ENCODE measurements at places on chromosomes 11 and 22.

GRCh38 chr11:134740590-134741261 is 328.7 kb upstream of the B3GAT1 start:
- DNase-seq = no peak

DNA sequence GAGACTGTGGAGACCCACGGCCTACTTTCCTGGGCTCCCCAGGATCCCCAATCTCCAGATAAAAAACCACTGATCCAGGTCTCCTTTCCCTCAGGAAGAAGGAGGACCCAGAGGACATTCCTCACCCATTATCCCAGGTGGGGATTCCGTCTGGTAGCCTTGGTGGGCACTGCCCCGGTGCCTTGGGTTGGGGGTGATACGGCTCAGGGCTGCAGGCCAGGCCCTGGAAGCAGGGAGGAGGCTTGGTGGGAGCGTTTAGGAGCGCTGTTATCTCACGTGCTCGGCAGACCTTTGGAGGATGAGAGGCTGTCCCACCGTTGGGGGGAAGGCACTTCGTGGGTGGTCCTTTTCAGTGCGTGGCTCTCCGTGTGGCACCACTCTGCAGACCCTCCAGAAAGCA is 926.3 kb downstream of the BRD1 start:
- no peak for DNase-seq

DNA sequence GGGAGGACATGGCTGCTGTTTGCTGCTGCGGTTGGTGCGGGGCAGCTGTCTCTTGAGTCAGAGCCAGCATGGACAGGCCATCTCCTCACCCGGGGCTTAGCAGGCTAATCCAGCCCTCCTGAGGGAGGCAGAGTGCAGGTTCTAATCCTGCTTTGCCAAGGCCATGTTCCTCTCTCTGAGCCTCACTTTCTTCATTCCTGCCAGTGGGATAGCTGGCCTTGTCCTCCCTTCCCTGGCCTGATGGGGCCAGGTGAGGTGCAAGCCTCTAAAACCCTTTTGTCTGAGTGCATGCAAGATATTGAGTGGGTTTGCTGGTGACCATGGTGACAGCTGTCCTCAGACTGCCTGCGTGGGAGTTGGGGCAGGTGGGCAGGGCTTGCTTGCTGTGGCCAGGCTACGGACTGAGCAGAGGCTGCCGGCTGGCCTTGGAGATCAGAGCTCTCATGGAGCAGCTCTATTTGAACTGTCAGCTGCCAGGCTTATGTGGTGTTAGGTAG is 3.6 kb downstream of the USP35 start:
- no peak for DNase-seq

GRCh38 chr11:66126064-66126463 is 56.0 kb downstream of the PACS1 start:
- no peak for DNase-seq

DNA sequence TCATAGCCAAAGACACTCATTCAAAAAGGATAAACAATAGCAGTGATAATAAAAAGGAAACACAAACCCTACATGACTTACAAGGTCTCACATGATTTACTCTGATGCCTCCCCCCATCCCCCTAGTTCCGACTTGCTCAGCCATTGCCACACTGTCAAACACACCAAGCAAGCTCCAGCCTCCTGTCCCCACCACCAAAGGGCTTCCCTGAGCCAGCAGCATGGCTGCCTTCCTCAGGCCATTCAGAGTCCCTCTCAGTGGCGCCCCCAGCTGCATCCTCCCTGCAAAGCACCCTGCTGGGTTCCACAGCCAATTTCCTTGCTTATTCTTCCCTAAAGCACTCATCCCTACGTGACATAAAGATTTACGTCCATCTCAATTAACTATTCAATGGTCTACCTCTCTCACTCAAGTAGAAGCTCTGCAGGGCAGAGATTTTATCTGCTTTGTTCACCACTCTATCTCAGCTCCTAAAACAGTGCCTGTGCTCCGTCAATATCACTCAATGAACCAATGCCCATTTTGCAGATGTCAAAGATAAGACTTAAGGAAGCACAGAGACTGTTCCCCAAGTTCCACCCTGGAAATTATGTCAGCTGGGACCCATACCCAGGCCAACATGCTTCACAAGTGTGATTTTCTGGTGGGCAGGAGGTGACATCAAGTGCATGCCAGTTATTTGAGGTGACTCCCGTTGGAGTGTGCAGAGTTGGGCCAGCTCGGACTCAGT is 106.9 kb downstream of the SYN3 start:
- no peak for DNase-seq

DNA sequence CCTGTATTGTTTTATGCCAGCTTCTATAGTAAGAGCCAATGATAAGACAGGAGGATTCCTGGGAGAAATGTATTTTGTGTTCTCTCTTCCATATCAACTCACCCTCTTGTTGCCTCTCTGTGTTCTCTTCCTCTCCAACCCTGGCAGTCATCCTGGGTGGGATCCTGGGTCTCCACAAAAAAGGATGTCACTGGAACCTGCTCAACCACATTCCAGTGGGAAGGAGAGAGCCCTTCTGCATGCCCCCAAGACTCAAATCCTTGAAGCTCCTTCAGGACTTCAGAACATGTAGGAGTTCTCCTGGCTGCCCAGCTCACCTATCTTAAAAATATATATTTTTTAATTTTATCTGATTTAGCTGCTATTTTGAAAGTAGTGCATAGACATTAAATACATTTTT is 26.1 kb downstream of the APOL6 start:
- DNase-seq = no peak

- DNase-seq = no peak
Observed at GRCh38 chr11:117874253-117874909, 2.1 kb downstream of the FXYD6 start.

DNA sequence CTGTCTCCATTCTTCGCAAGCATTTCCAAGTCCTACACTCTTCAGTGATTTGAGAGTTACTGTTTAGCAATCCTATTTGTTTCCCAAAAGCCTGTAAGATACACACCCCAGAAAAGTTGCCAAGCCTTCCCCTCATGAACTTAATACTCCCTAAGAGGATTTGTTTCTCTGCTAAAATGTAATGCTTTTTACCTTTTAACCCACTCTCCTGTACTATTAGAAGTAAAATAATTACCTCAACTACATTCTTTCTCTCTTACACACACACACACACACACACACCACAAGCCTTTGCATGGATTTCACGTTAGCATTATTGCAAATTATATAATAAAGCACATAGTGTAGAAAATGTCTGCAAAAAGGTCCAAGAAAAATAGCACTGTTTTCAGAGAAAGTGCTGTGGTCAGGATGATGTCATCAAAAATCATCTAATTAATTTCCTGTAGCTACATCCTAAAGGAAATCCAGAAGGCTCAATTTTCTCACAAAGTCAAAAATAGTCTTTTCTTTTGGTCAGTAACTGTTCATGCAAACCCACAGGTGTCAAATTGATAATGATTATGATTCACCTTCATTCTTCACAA is 364.1 kb upstream of the PITPNB start:
- DNase-seq = no peak

GRCh38 chr11:27773884-27774283 is 73.6 kb upstream of the BDNF start:
- DNase-seq = no peak

- DNase-seq = no peak
Observed at GRCh38 chr11:126898802-126899201, 101.8 kb downstream of the KIRREL3 start.

GRCh38 chr11:128334311-128335044 is 252.9 kb downstream of the ETS1 start:
- no peak for DNase-seq

GRCh38 chr11:7673724-7674434 is 579 bp upstream of the CYB5R2 start:
- no peak for DNase-seq

GRCh38 chr11:36458129-36458915 is 51.8 kb downstream of the TRAF6 start:
- DNase-seq = no peak

DNA sequence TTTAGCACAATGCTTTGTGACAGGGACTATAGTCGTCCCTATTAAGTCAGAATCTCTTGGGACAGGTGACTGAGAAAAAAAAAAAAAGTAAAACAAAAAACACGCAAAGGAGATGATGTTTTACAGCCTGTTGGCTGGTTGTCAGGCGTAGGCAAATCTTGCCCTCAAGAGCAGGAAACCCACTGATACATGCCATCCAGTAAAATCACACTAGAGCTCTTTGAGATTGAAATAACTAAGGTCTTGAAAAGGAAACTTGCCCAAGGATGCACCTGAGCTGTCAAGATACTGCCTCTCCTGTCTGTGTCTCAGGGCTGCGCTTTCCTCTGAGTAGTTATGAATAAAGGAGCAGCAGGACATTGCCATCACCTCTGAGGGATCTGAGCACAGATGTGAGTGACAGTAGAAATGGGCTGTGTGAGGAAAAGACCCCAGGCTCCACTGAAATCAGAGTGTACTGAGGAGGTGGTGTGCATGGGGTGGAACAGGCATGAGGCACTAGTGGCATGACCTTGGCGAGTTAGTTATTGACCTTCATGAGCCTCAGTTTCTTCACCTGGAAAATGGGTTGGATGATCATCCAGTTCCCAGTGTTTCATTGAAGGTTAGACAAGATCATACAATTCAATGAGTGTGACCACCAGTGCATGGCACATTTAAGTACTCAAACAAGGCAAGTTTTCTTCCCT is 23.3 kb downstream of the MICAL2 start:
- no peak for DNase-seq

DNA sequence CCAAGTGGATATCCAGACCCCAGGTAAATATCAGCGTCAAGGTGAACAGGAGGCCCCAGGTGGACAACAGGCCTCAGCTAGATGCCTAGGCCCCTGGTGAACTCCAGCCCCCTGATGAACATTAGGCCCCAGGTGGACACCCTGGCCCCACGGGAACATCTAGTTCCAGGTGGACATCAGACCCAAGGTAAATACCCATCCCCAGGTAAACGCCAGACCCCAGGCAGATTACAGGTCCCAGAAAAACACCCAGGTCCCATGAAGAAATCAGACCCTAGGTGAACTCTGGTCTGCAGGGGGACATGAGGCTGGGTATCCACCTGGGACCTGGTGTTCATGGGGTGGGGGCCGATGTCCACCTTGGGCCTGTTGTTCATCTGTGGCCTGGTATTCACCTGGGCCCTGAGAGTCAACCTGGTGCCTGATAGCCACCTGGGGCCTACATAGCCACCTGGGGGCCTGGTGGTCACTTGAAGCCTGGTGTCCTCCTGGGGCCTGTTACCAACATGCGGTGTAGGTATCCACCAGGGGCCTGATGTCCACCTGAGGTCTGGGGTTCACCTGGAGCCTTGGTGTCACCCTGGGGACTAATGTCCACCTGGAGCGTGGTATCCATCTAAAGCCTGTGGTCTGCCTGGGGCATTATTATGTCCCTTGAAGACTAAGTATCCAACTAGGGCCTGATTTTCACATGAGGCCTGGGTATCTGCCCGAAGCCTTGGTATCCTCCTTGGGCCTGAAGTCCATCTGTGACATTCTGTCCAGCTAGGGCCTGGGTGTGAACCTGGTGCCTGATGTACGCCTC is 56.8 kb upstream of the SEPTIN5 start:
- DNase-seq = no peak

GRCh38 chr22:29313126-29313575 is 2.3 kb downstream of the RASL10A start:
- DNase-seq = no peak

DNA sequence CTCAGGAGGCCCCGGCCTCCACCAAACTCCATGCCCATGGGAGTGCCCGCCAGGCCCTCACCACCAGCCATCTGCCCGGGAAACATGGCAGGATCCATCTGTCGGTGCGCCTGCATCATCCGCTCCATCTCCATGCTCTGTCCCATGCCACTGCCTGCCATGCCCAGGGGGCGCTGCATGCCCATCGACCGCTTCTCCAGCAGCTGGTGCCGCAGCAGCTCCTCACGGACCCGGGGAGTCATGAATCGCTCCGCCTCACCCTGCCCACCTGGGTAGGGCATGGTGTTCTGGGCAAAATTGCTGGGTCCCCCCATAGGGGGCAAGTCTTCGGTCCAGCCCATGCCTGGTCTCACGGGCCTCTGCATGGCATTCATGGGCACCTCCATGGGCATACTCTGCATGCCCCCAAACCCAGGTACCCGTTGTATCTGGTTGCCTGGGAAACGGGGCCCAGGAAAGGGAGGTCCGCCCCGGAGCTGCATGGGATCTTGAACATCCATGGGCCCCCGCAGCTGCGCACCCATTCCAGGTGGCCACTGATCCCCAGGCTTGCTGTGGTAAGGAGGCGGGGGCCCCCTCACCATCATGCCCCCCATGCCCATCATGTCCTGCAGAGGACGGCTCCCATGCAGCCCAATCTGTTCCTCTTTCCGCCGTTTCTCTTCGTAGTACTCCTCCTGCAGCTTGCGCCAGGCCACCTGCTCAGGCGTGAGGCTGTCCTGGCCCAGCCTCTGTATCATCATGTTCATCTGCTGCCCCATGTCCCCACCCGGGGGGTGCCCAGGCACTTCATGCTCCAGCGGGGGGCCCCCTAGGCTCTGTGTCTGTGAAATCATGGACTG is 18.0 kb downstream of the CXCR5 start:
- DNase-seq = no peak

DNA sequence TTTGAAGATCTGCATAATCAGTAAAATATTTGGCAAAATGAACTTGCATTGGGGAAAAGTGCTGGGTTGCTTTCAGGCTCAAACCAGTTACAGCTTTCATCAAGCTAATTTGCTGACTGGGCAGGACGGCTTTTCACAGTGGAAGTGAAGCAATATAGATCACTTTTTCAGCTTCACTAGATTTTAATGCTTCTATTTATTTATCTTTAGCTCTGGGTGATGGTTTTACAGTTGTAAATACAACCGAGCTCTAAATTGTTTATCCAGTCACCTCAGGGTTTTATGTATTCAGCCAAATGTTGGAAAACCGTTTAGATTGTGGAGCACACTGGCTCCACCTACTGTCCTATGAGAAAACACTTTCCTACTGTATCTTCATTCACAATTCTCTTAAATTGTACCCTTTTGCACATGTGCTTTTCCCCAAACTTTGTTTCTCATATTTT is 58.2 kb downstream of the ACER3 start:
- DNase-seq = no peak

DNA sequence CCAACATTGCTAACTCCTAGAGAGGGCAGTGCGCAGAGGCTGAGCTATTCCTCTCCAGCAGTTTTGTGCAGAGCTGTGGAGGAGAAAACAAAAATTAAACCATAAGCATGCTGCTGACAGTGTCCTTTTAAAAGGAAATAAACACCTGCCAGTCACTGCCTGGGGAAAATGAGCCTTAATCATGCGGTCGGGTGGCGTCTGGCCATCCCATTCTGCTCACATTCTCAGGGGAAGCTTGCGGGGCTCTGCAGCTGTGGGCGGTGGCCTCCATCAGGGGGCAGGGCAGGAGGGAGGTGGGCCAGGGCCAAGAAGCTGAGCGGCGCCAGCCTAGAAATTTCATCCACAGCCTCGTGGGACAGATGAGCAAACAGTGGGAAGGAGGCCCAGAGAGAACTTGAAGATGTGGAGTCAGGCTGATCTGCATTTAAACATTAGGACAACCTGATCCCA is 71.0 kb upstream of the TP53I11 start:
- DNase-seq = no peak
